ENCODE measurements at places on chromosomes 16 and 17. TPM values are rescaled to one million over a fixed set of nuclear protein-coding genes. Genes with fewer than 3 reads are reported as not detected.

Gene TMC7
- total RNA-seq, result not detected

Gene CCL16
- not detected for total RNA-seq

Gene ITGAD
- total RNA-seq, result not detected

Gene OR1A1
- total RNA-seq, result not detected

Gene CHST4
- 0.22 TPM for total RNA-seq

Gene POLR3E
- total RNA-seq, result 81.0 TPM

Gene SMTNL2
- not detected for total RNA-seq

Gene USP43
- 0.25 TPM for total RNA-seq

Gene CCL8
- not detected for total RNA-seq

Gene PRSS53
- total RNA-seq, result 4.0 TPM

Gene P2RX1
- not detected for total RNA-seq

Gene CX3CL1
- not detected for total RNA-seq

Gene ZSCAN10
- total RNA-seq, result not detected

All from Karpas-422 (cell line).